ENCODE measurements at places on chromosomes 11 and 22.

DNA sequence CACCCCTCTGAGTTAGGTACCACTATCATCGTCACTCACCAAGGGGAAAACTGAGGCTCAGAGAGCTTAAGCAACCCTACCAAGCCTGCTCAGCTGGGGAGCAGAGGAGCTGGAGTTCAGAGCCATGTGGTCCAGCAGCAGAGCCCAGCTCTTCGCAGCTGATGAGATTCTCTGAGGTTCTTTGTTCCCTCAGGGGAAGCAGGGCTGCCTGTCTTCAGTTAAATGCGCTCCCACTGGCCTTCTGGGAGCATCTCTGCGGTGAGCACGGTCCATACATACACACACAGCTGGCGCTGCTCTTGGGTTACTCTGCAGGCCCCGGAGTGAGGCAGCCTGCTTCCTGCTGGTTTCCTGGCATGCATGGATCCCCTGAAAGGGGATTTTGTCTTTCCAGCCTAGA, 5.2 kb upstream of the PTGDR2 start:
- no peak for DNase-seq

GRCh38 chr22:48496226-48496845, 1331.3 kb downstream of the BRD1 start:
- DNase-seq: no peak

DNA sequence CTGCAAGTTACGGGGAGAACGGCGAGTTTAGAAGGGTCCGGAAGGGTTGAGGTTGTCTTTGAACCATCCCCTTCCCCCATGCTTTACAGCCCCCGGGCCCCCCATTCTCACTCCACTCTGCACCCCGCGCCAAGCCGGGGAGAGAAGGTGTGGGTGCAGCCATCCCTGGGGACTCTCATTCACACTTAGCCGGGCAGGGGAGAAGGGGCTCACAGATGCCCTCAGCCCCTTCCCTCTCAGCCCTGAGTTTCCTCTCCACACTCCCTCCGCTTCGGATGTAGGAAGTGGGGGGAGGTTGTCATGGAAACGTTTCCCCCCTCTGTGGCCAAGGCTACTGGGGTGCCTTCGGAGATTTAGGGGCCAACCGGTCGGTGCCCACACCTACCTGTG, 334 bp downstream of the CADM1 start:
- no peak for DNase-seq

GRCh38 chr11:2310786-2311352, 9.1 kb downstream of the TSPAN32 start:
- DNase-seq: no peak

DNA sequence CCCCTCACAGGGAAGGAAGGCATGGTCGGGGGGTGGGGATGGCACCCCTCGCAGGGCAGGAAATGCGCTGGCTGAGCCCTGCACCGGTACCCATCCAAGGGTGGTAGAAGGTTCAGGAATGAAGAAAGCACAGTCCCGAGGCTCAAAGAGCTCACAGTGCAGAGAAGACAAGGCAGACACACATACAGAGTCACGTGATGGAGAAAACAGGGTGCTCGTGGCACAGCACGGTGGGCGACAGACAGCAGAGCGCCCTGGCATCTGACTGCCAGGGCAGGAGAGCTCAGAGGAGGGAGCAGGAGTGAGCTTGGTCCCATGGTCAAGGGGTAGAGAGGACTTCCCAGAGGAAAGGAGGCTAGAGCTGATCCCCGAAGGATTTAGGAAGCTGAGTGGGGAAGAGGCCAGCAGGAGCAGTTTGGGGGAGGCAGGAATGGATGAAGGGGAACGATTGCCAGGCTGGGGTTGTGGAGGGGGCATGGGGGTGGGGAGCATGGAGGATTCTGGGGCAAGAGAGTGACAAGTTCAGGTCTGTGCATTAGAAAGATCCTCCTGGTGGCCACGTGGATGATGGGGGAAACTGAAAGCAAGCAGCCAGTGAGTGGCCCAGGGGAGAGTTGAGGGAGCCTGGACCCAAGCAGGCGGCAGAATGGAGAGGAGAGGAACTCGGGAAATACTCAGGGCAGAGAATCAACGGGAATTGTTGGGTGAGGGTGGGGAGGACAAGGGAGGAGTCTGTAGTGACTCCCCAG, 43.9 kb downstream of the PDE2A start:
- DNase-seq: no peak

DNA sequence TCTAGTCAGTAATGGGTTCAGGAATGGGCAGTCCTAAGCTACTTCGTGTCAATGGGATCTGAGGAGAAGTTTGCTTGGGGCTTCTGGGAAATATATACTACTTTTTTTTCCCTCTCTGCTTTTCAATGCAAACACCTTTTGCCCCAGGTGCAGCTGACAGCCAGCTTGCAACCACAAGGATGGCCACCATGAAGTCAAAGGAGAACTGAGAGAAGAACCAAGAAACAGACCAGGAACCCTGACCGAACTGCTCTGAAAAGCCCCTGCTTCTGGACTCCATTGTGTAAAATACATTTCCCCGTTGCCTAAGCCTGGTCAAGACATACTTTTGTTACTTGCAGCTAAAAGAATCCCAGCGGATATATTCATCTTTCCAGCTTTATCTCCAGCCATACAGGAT, 20.1 kb upstream of the CD44 start:
- no peak for DNase-seq

GRCh38 chr11:838441-839279, 3.7 kb downstream of the POLR2L start:
- no peak for DNase-seq

GRCh38 chr11:76512851-76513653, 68.2 kb downstream of the EMSY start:
- no peak for DNase-seq

GRCh38 chr11:109527496-109527895, 105.5 kb downstream of the C11orf87 start:
- no peak for DNase-seq

- DNase-seq: no peak
Observed at GRCh38 chr22:17086296-17086695, 1.5 kb downstream of the IL17RA start.

DNA sequence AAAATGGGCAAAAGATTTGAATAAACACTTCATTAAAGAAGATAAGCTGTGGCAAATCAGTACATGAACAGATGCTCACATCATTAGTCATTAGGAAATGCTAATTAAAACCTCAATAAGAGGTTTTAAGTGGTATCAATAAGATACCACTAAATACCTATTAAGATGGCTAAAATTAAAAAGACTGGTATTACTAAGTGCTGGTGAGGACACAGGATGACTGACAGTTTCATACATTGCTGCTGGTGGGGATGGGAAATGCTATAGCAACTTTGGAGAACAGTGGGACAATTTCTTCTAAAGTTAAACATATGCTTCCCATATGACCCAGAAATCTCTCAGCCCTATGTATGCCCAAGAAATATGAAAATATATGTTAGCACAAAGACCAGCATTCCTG, 69.2 kb downstream of the COMMD9 start:
- no peak for DNase-seq

DNA sequence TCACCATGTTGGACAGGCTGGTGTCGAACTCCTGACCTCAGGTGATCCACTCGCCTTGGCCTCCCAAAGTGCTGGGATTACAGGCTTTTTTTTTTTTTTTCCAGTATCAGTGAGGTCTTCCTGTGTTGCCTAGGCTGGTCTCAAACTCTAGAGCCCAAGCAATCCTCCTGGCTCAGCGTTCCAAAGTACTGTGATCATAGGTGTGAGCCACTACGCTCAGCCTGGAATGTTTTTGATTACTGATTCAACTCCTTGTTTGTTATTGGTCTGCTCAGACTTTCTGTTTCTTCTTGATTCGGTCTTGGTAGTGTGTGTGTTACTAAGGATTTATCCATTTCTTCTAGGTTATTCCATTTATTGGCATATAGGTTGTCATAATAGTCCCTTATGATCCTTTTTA, 31.3 kb downstream of the NAGA start:
- DNase-seq: no peak

DNA sequence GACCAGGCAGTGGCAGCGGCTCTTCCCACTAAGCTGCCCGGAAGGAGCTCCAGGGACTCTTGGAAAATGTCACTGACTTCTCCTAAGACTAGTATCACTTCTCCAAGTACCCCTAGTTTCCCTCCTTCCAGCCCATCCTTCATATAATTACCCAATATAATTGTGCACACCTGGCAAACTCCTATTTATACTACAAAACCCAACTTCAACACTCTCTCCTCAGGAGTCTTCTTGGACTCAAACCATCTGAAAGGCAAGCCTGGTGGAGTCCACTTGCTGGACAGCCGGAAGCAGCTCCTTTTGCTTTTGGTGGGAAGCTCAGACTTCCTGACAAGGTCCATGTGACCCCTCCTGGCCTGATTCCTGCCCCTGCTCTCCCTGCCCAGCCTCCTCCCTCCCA, 955.9 kb downstream of the TBC1D22A start:
- DNase-seq: no peak

- DNase-seq: no peak
Observed at GRCh38 chr11:133529807-133530500, 2.3 kb downstream of the OPCML start.

DNA sequence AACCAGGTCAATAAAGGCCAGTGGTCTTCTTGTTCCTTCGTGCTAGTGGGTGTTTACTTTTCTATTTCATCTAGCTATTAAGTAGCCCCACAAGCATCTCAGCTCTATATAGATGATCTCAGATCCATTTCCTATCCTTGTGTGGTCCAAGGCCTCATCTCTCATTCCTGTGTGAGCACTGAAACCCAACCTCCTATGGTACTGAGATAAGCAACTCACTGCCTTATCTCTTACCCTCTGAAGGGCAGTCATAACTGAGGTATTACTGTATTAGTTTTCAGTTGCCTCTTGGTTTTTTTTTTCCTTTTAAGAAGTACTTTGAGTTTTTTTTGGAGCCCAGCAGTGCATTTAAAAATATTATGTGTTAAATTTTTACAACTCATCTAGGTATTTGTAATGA, 28.3 kb downstream of the ACER3 start:
- DNase-seq: no peak

- DNase-seq: peak; percentile 37
Observed at GRCh38 chr11:61061081-61061826, 41.0 kb upstream of the CD5 start.

- no peak for DNase-seq
Observed at GRCh38 chr11:115682888-115683287, 178.7 kb upstream of the CADM1 start.

DNA sequence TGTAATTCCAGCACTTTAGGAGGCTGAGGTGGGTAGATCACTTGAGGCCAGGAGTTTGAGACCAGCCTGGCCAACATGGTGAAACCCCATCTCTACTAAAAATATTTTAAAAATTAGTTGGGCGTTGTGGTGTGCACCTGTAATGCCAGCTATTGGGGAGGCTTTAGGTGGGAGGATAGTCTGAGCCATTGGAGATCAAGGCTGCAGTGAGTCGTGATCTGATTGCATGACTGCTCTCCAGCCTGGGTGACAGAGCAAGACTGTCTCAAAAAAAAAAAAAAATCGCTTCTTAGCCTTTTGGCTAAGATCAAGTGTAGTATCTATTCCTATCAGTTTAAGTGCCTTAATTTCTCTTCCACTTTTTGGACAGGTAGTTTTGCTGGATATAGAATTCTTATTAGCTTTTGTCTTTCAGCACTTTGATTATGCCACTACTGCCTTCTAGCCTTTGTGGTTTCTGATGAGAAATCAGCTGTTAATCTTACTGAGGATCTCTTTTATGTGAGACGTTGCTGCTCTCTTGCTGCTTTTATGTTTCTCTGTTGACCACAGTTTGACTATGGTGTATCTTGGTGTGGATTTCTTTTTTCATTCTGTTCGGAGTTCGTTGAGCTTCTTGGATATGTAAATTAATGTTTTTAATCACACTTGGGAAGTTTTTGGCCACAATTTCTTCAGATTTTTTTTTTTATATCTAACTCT, 24.7 kb downstream of the CHEK1 start:
- no peak for DNase-seq

GRCh38 chr22:28711820-28712777, 29.5 kb downstream of the CHEK2 start:
- no peak for DNase-seq

GRCh38 chr22:34878171-34878570, 187.8 kb upstream of the ISX start:
- no peak for DNase-seq

GRCh38 chr11:103888541-103888951, 147.9 kb upstream of the DDI1 start:
- DNase-seq: no peak

DNA sequence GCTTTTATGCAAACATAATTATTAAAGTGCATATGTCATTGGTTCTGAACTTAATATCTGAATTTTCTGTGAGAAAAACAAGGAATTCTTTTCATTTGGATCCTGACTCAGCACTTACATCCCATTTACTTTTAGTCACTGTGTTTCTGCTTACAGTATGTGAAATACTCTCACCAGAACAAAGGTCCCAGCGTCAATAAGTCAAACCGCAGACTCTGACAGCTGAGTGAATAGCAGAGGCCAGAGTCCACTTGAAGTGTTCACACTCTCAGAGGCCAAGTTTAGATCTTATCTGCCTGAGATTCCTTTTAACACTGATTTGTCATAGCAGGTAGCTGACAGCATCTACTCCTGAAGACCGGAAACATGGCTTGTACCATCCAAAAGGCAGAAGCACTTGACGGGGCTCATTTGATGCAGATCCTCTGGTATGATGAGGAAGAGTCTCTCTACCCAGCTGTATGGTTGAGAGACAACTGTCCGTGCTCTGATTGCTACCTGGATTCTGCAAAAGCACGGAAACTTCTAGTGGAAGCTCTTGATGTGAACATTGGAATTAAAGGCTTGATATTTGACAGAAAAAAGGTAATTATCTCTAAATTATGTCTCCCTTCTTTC, 14.6 kb downstream of the BBOX1 start:
- no peak for DNase-seq

DNA sequence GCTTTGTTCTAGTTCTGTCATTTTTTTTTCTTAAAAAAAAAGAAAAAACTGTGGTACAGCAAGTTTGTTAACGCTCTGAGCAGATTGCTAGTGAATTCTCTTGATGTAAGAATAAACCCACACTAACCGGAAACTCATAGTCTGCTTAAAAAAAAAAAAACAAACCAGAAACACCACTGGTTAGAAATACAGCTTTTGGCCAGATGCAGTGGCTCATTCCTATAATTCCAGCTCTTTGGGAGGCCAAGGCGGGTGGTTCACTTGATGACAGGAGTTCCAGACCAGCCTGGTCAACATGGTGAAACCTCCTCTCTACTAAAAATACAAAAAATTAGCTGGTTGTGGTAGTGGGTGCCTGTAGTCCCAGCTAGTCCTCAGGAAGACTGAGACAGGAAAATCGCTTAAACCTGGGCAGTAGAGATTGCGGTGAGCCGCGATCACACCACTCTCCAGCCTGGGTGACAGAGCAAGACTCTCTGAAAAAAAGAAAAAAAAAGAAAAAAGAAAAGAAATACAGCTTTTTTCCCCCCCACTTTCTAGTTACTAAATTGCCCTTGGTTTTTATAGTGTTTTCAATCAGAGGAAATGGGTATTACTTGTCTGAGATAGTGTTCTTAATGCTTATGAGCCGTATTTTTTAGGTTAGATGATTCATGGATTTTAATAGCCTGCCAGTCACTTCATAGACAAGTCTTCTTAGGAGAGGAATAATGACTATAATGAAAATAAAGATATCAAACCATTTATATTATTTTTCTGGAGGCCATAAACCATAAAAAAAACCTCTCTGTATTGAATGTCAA, 222.8 kb downstream of the DDX10 start:
- DNase-seq: no peak

Data from T-helper 17 cell (primary cell).